Nephron progenitor cell (in vitro differentiated cells): ENCODE measurements at places on chromosomes 6 and 20.

DNA sequence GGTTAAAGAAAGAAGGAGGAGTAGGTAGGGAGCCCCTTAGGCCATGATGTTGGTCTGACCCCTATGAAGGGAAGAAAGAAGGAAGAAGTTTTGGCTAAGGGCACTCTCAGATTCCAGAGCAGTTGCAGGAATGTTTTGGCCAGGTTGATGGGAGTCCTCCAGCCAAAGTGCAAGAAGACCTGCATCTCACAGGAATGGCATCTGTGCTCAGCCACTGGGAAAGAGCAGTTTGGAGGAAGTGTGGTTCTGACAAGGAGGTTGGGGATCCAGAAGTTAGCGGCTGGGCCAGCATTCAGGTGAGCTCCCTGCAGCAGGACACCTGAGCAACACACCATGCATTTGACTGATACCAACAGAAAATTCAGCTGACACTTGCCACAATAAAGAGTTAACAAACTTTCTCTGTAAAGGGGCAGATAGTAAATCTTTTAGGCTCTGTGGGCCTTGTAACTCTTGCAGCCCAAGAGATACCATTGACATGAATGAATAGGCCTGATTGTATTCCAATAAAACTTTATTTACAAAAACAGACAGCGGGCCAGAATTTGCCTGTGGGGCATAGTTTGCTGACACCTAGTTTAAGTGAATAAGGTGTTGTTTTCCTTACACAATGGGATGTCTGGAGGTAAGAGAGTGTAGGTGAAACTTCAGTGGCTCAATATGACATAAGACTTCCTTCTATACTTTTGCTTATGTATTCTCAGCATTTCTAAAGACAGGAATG lies 71.0 kb downstream of the EDN1 start:
- no peak for DNase-seq

- DNase-seq: no peak
Observed at GRCh38 chr20:42260184-42260583, 642.0 kb upstream of the CHD6 start.

GRCh38 chr6:136774228-136775041 lies 17.8 kb downstream of the MAP3K5 start:
- no peak for DNase-seq

- no peak for DNase-seq
Observed at GRCh38 chr6:89745716-89746115, 73.9 kb downstream of the MDN1 start.

DNA sequence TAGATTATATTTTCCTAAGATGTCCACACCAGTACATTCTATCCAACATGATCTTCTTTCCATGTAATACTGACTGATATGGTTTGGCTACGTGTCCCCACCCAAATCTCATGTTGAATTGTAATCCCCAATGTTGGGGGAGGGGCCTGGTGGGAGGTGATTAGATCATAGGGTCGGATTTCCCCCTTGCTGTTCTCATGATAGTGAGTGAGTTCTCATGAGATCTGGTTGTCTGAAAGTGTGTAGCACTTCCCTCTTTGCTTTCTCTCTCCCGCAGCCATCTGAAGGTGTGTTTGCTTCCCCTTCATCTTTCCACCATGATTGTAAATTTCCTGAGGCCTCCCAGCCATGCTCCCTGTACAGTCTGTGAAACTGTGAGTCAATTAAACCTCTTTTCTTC lies 12.2 kb upstream of the HBS1L start:
- DNase-seq: no peak
